ENCODE measurements at places on chromosomes 6 and 20.
A peak's percentile ranks its signal among the peaks of the same experiment; 100 is the strongest.

DNA sequence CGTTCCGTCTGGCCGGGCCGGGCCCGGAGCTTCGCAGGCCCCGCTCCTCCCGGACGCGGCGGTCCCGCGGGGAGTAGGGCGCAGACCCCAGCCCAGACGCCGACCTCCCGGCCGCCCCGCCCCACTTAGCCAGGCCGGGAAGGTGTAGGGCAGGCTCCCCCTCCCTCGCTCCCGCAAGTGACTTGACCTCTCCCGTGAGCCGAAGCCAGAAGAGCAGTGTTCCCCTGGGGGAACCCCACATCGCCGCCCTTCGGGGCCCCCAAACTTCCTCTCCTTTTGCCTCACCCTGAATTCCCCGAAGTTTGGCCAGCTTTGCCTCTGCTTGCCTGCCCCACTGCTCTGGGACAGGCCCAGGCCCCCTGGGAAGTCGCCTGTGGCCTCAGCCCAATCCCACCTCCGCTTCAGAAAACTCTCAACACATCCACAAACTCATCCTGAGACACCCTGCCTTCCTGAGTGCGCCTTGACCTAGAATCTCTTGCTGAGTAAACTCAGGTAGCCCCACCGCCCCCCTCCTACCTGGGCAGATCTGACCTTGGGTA lies 524 bp upstream of the NOL4L start:
- peak; percentile 49 for DNase-seq

DNA sequence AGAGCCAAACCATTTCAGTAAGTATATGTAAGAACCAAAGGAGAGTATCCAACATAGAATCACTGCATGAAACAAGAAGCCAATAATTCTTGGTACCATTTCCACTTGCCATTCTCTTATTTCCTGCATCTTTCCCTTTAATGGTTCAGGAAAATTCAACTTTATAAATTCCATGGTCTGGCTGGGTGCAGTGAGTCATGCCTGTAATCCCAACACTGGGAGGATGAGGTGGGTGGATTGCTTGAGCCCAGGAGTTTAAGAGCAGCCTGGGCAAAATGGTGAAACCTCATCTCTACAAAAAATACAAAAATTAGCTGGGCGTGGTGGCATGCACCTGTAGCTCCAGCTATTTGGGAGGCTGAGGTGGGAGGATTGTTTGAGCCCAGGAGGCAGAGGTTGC lies 21.2 kb downstream of the NHLRC1 start:
- no peak for DNase-seq

DNA sequence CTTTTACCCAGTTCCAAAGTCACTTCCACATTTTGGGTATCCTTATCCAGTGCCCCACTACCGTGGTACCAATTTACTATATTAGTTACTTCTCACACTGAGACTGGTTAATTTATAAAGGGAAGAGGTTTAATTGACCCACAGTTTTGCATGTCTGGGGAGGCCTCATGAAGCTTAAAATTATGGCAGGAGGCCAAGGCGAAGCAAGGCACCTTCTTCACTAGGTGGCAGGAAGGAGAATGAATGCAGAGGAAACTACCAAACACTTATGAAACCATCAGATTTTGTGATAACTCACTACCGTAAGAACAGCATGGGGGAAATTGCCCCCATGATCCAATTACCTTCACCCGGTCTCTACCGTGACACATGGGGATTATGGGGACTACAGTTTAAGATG lies 106.7 kb upstream of the SAMD5 start:
- DNase-seq, result no peak

DNA sequence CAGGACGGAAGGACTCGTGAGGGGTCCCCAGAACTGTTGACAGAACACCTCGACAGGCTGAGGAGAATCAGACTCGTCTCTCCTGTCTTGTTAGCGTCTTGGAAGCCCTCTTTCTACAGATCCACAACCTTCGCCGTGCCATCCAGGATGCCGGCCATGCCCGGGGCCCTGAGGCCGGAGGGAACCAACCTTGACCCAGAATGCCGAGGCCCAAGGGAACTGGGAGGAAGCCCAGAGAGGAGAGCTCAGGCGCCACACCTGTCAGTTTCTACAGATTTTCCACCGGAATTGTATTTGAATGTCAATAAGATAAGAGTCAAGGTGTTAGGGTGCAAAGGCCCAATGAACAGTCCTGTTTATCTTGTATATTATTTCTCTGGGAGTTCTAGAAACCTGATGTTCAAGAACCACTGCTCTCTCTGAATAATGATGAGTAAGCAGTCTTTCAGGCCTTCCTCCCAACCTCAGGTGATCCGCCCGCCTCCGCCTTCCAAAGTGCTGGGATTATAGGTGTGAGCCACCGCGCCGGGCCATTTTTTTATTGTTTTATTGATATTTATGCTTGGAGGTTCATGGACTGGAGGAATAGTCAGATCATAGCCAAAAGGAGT lies 799 bp upstream of the ME1 start:
- no peak for DNase-seq

DNA sequence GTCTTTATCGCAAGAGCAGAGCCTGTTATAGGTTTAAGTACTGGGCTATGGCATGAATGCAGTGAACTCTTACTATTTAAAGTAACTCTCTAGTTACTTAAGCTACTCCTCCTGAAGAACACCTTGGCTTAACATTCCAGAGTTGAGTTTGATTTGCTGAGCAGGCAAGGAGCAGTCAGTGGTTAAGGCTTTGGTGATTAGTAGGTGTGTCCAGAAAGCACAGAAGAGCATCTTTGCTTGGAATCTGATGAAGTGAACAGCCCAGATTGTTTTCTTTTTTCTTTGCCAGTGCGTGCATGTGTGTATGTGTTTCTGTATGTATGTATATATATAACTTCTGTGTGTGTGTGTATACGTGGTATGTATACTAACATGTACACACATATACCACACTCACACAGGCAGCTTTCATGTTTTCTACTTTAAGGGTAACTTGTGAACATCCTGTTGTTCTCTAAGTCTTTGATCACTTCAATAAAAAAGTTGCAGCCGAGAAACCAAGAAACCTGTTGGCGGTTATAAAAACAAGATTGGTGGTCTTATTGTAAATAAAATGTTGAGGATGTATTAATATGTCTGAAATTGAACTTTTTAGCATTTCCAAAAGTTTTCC lies 56.2 kb upstream of the TULP4 start:
- DNase-seq, result no peak

Measured in nephron progenitor cell (in vitro differentiated cells).